ENCODE measurements at places on chromosomes 1 and 21.

DNA sequence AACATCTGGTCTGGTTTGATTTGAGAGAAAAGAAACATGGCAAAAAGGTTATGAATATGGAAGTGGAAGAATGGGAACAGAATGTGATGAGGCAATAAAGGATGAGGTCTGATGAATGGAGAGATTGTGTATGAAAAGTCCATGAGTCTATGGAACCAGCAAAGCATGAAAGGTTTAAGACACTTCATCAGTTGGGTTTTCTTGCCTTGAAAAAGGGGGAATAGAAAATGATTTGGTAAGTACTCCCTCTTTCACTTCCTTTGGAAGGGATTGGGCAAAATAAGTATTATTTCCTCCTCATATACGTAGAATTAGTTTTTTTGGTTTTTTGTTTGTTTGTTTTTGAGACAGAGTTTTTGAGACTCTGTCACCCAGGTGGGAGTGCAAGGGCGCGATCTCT lies 155.8 kb downstream of the TRIM33 start:
- no peak for DNase-seq

DNA sequence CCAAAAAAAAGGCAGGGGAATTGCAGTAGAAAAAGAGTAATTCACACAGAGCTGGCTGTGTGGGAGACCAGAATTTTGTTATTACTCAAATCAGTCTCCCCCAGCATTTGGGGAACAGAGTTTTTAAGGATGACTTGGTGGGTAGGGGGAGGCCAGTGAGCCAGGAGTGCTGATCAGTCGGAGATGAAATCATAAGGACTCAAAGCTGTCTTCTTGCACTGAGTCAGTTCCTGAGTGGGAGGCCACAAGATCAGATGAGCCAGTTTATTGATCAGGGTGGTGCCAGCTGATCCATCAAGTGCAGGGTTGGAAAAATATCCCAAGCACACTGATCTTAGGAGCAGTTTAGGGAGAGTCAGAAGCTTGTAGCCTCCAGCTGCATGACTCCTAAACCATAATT lies 23.7 kb upstream of the EDARADD start:
- no peak for DNase-seq

GRCh38 chr1:56223968-56224367 lies 355.4 kb downstream of the PLPP3 start:
- DNase-seq, result no peak

DNA sequence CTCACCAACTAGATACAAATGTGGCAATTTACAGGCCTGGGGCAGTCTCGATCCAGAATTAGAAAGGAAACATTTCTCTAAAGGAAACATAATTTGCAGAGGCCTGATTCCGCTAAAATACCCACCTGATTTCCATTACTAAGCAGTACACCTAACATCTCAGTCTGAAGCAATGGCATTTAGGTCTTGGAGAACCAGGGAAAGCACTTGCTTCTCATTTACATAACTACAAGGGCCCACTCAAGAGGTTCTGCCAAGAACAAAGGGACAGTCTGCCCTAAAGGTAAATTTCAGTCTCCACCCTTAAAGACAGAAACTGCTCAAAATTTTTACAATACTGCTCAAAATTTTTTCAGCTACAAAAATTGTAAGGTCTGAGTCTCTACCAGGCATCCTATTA lies 123.7 kb upstream of the GJB5 start:
- DNase-seq, result no peak

GRCh38 chr1:62433861-62434617 lies 2.8 kb upstream of the USP1 start:
- no peak for DNase-seq

- DNase-seq, result no peak
These were observed 163.6 kb downstream of the CAMTA1 start for GRCh38 chr1:6948861-6949260.

GRCh38 chr1:175054736-175055135 lies 12.9 kb upstream of the TNN start:
- DNase-seq, result no peak

- DNase-seq, result no peak
These were observed 17.4 kb downstream of the DEPDC1 start for GRCh38 chr1:68479501-68479900.

DNA sequence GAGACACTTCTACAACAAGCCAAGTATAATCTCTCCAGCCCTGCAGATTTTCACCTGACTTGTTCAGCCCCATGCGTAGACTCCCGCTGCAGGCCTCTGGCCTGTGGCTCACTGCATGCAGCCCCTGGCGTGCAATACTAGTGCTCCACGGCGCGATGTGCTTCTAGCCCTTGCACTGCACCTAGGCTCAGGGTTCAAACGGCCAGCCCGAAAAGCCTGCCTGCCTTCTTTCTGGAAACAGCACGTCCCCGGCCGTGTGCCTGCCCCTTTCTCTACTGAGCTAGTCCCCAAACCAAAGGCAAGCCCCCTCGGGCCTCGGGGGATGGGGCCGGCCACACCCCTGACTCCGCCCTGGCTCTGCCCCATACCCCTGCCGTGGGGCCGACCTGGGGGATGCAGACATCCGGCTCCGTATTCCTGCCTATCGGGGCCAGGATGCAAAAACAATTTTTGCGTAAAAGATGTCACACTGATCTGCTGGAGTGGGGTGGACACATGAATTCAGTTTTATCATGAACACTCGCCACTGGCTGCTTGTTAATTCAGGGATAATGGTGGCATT lies 26.3 kb upstream of the TRAPPC10 start:
- no peak for DNase-seq

DNA sequence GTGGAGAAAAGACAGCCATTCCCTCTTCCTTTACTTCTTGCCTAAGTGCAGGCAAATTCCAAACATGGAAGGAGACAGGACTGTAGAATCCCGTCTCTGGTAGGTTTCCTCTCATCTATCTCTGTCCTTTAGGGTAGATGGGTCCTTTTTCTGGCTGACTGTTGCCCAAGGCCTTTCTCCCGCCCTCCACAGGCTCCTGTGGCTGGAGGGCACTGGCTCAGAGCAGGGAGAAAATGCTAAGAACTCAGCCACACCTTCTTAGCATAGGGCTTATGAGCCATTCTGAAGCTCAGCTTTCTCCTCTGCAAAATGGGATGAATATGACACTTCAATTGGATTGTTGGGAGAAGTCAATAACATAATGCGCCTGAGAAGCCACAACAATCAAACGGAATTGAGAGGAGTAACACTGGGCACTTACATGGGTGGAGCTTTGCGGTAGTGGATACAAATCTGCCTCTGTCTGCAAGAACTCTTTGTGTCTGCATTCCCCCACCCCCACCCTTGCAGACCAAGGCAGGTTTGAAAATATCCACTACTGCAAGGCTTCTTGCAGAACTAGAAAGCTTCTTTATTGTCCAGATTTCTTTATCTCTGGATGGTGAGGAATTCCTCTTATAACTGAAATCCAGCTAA lies 94.7 kb downstream of the CSMD2 start:
- DNase-seq, result no peak

- no peak for DNase-seq
These were observed 87.9 kb downstream of the PTPRU start for GRCh38 chr1:29324202-29324601.

GRCh38 chr1:230031131-230031530 lies 35.9 kb upstream of the GALNT2 start:
- no peak for DNase-seq

DNA sequence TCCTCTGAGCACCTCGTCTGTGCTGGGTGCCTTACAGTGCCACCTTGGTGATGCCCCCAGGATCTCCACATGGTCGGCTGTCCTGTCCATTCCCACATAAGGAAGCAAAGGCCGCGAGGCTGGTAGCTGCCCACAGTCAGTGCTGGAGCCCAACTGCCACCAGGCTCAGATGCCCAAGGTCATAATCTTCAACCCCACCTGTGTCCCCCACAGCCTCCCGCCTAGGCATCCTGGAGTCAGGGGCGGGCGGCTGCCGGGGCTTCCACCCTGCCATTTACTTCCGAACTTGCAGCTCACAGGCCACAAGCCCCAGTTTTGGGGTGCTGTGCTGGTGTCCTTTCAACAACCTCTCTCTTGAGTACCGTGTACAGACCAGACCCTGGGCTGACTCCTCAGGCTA lies 126.3 kb downstream of the CASZ1 start:
- DNase-seq, result no peak

Data from astrocyte of the cerebellum (primary cell).